Stimulated activated CD4-positive, alpha-beta T cell treated with anti-CD3 and anti-CD28 coated beads, Interleukin-4, amount 100 ng/mL, for 48 hours (primary cell): ENCODE measurements at places on chromosomes 12 and 14.

GRCh38 chr12:71029302-71029701 is 108.8 kb upstream of the PTPRR start:
- no peak for DNase-seq

GRCh38 chr12:105427883-105428282 is 97.4 kb downstream of the C12orf75 start:
- DNase-seq = no peak

DNA sequence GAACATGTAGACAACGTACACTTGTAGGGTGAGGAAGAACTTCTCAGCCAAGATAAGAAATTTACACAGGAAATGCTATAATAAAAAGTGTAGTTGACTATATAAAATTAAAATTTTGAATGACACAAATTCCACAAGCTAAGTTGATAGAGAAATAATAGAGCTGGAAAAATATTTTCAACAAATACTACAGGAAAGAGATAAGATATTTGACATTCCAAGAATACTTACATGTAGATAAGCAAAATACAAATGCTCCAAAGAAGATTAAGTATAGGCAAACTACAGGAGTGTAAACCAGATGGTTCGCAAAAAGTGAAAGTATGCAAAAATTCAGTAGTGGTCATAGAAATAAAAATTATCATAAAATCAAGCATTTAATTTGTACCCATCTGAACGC is 49.2 kb upstream of the ANP32D start:
- no peak for DNase-seq

DNA sequence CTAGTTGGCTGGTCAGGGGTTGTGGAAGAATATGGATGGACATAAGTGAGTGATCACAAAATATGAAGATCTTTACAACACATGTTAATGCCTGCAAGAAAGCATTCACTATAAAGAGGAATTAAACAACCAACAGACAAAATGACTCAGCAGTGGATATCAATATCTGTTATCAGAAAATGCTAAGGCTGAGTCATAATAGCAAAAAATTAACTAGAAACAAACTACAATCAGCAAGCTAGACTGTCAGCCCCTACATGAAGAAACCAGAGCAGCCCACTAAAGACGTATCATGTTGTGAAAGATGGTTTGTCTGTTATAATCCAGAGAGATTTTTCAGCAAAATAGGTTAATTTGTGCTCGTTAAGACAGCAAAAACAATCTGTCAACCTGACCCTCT is 472.9 kb downstream of the NELL2 start:
- no peak for DNase-seq

GRCh38 chr12:80189241-80189640 is 89.9 kb downstream of the OTOGL start:
- DNase-seq = no peak

- DNase-seq = no peak
These were observed 60.7 kb upstream of the PYGL start for GRCh38 chr14:51004801-51005526.

DNA sequence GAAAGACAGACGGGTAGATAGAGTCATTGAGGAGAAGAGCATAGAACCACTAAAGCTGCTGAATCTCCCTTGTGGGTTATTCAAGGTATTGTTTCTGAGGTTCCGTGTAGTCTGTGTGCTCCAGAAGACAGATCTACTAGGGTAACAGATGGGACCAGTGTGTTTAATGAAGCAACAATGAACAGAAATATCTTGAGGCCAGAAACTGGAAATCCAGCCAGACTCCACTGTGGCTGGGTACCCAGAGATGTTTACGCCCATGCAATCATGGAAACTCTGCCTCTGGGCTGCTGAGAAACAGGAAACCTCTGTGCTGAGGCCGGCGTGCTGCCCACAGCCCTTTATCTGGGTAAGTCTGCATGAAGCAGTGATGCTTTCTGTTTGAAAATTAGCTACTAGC is 8.3 kb downstream of the PROX2 start:
- DNase-seq = peak; percentile 34

- no peak for DNase-seq
These were observed 30.1 kb upstream of the ZFP36L1 start for GRCh38 chr14:68822926-68823325.

DNA sequence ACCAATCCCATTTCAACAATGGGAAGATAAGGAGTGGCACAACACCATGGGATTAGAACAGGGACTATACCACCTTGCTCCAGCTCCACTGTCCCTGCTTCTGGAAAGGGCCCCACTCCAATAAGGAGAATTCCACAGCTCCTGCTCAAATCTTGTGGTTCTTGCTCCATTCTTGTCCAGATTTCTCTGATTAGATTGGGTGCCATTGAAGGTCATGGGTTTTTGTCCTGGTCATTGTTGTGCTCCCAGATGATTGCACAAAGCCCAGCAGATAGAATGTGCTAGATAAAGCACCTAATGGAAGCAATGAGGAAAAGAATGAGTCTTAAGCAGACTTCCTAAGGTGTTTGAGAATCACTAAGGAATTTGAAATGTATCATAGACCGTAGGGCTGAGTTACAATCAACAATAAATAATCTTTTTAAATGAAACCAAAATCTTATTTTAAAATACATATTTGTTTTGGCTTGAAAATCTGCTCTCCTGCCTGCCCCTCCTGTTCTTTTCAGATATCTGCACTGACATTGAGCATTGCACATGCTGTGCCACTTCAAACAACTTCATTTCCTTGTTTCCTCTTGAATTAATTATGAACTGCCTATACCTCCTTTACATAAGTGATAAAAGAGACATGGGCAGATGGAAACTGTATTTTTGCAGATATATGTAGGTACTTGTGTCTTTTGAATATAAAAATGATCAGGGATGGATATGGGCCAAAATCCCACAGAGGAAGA is 115.9 kb downstream of the FGD4 start:
- DNase-seq = no peak

DNA sequence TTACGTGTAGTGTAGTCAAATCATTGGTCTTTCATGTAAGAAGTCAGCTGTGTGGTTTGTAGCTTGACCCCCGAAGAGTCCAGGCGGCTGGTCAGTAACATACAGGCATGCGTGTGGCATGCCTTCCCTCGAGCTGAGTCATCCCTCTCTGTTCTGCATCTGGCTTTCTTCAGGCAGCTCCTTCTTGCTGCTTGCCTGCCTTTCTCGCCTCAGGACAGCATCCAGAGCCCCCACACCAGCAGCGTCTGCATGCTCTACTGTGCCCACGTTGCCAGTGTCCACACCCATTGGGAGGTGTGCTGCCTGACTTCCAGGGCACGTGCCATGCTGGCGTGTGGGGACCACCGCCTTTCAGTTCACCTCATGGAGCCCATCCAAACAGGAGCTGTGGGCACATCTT is 96.8 kb downstream of the EP400 start:
- no peak for DNase-seq

DNA sequence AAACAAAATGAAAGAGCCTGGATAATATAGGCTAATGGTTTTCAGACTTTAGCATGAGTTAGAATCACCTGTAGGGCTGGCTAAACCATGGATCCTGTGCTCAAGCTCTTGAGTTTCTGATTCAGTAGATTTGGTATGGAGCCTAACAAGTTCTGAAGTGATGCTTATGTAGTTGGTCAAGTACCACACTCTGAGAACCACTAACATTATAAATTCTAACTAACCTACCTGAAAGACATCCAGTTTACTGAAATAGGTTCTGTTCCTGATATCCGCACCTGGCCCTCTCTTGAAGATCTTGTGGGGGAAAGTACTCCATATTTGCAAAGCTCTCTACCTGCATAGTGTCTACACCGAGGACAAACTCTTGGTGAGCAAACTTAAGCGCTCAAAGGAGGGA is 59.4 kb upstream of the VSX2 start:
- DNase-seq = no peak

- DNase-seq = peak; percentile 42
These were observed at the start of gene ST8SIA1 for GRCh38 chr12:22334410-22335100. Gene ST8SIA1, minus strand, starts transcription at chr12:22334707. Its CDS starts 475 bp downstream, at chr12:22334232.

GRCh38 chr12:76308866-76309265 is 39.3 kb downstream of the BBS10 start:
- no peak for DNase-seq

- DNase-seq = no peak
These were observed 982 bp downstream of the RBMS2 start for GRCh38 chr12:56522411-56523193.

DNA sequence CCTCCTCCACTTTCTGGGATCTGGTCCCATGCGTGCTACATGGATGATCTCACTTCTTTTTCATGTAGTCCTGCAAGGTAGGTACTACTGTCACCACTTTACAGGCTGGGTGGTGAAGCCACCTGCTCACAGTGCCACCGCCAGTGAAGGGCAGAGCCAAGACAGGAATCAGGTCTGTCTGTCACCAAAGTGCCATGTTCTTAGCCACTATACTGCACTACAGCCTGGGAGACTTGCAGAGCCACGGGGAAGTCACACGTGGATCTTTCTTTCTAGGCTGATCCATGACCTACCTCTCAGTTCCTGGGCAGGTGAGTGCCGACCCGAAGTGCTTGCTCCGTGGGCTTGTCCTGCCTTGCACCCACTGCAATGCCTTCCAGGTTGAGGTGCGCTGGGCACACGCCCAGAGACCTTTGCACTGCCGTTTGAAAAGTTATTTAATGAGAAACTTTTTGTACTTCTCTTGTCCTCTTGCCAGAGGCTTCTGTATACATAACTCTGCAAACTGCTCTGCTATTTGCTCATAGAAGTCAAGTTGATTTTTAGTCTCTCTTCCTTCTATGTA is 19.7 kb upstream of the CLMN start:
- no peak for DNase-seq

GRCh38 chr14:92963301-92964123 is 40.6 kb downstream of the CHGA start:
- DNase-seq = no peak

DNA sequence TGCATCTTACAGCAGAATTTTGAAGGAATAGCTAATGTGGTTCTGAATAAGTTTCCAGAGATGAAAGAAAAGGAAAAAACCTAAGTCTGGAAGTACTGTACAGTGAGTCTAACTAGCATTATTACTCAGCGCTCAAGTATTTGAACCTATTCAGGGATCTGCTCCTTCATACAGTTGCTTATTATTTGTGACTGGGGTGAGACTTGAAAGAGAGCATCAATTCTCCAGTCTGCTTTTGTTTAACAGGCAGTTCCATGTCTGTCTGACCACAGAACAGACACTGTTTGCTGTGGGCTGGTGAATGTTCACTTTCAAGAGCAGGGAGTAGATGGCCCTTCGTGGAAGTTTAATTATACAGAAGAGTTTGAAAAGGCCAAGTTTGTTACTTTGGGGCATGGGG is 9.3 kb downstream of the ETV6 start:
- DNase-seq = no peak

DNA sequence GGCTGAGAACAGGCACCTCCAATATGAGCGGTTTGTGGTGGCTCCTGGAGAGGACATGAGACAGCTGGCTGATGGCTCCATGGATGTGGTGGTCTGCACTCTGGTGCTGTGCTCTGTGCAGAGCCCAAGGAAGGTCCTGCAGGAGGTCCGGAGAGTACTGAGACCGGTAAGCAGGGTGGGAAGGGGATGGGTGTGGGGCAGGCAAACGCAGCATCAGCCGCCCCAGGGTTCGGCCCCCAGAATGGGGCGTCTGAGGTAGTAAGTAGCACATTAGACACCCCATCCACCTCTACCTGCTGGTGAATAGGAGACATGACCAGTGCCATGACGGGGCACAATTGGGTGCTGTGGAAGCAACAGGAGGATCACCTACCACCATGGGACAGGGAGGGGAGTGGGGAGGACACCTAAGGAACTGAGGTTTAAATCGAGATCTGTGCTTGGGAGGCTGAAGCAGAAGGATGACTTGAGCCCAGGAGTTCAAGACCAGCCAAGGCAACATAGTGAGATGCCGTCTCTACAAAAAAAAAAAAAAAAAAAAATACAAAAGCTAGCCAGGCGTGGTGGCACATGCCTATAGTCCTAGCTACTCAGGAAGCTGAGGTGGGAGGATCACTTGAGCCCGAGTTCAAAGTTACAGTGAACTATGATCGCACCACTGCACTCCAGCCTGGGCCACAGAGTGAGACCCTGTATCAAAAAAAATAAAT is 25.5 kb downstream of the ITGA7 start:
- no peak for DNase-seq

DNA sequence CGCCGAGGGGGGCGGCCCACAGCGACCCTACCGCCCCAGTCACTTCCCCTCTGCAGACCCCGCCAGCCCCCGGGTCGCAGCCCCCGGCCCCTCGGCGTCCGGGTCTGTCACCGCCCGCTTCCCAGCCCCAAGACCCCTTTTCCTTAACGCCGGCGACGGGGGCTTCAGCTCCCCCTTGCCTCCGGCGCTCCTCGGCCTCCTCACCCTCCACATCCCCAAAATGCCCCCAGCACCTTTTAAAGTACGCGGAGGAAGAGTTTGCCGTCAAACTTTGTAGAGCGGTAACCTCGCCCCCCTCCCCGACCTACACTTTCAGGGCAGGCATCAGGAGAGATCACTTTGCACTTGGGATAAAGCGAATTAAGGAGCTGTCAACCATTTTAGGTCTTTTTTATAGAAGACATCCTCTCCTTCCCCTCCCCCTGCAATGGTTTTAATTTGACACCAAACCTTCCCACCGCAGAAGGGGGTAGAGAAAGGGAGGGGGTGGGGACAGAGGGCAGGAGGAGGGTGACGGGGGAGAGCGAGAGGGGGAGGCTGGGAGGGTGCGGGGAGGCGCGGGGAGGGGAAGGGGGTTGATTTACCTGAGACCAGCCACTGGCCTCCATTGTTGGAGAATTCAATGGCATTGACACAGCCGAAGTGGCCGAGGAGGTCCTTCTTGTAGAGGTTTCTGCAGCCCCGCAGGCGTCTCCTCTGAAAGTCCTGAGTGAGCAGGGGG is 578 bp downstream of the DCAF5 start:
- DNase-seq = no peak

DNA sequence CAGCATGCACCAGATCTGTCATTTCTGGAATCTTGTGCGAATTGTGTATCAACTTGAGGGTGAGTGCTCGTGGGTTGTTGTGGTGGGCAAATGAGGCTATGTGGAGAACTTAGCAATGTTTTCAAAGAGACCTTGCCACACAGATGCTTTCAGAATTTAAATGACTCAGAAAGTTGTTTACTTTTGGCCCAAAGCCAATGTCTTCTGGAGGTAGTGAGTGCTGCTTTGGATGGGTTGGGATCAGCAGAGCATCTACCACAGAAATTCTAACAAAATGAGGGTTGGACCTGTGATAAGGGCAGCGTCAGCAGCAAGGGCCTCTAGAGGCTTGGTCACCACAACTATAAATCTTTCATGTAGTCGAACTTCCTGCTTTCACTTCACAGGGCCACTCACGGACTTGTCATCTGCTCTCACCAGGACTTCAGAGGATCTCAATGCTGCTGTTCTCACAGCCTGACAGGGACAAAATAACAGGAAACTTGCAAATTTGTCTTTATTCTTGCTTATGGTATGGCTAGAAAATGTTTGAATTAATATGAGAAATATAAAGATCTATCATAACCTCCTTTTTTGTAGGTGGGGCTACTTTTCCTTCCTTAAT is 111.4 kb downstream of the DACT1 start:
- peak; percentile 31 for DNase-seq
